Smooth muscle cell of the brain vasculature (primary cell): ENCODE measurements at places on chromosomes 5 and 9.

DNA sequence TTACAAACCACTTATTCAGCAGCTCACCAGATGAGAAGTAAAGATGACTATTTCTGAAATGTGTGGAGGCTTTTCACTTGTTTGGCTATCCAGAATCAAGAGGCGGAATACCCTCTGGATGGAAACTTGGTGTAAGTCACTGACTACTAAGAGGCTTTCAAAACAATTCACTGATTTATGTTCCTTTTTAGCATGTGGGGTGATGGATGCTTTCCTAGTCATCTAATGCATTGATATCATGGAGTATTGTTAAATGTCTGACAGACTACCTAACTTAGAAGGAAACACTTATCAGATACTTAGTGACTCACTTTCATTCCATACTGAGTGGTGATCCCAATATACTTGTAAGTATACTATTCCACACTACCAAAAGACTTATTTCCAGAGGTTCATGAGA lies 141.4 kb downstream of the PLK2 start:
- DNase-seq, result no peak

DNA sequence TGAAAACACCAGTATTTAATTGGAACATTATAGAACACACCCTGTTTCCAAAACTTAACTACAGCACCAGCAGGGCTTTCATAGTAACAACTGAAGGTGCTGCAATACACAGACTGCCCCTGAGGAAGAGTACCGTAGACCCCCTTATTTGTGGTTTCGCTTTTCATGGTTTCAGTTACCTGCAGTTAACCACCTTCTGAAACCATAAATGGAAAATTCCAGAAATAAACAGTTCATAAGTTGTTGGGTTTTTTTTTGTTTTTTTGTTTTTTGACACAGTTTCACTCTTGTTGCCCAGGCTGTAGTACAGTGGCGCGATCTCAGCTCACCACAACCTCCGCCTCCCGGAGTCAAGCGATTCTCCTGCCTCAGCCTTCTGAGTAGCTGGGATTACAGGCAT lies 9.5 kb upstream of the GLDC start:
- no peak for DNase-seq

- DNase-seq, result no peak
Measured at GRCh38 chr9:125679597-125680189, 27.3 kb downstream of the MAPKAP1 start.

- DNase-seq, result no peak
Measured at GRCh38 chr5:133744960-133745308, 132.6 kb upstream of the FSTL4 start.
